ENCODE measurements at places on chromosomes 5 and 9.

- no peak for DNase-seq
These were observed 25.2 kb downstream of the MAP3K1 start for GRCh38 chr5:56840597-56840996.

GRCh38 chr5:178115136-178115813 is 1.9 kb downstream of the N4BP3 start:
- DNase-seq, result no peak

DNA sequence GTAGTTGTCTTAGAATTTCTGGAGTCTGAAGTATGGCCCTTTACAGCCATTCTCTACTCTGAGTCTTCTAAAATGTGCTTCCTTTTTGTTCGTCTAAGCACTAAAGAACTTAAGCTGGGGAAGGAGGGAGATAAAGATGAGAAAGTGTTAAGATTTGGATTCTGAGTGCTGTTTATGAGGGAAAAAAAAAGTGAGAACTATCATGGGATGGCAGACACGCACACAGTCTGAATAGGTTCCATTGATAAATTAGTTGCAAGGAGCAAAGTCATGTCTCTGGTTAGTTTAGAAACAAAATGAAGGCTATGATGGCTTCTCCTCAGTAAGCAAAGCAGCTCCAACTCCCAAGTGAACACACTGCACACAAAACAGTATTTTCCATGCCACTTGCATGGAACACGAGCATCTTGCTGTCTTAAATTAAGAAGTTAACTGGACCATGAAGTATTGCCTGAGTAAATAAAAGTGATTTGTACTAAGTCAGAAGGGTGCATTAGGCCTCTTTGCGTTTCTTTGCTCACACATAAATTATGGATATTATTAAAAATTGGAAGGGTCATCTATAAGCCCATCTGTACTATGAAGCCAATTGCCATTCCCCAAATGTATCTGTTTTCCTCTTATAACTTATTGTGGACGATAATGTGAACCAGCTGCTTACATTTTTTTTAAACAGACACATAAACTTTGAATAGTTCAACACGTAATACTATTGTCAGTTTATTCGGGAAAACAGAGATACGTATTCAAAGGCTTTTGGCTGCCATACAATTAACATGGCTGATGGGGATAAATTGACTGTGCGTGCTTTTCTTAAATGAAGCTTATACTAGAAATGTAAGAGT is 199.3 kb downstream of the SGCD start:
- DNase-seq, result no peak

- DNase-seq, result peak; percentile 90
These were observed 4.0 kb upstream of the CDK5RAP2 start for GRCh38 chr9:120583958-120584369.

GRCh38 chr9:133452562-133452961 is 7.2 kb upstream of the CACFD1 start:
- DNase-seq, result no peak

DNA sequence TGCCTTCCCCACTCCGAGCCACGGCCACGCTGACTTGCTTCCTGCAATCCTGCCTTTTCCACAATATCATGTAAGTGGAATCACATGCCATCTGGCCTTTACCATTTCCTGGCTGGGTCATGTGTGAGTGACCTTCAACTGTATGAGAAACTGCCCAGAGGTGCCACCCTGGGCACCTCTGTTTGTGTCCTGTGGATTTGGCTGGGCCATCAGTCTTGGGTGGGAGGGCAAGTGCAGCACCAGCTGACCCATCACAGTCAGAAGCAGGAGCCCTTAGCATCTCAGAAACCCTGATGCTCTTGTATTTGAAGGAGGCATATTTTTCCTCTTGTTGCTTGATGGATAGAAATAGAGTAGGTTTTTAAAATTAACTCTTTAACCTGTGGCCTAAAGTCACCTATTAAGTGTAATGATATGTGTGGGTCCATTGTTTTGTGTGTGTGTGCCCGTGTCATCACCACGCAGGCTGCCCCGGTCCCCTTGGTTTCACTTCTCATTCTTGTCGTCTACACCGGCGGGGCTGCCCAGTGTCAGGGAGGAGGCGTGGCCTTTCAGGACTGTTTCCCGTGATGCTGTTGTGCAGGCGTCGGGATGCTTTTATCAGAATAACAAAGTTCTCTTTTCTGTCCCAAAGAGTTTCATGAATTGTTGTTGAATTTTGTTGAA is 52.1 kb upstream of the CACNA1B start:
- DNase-seq, result no peak

- no peak for DNase-seq
These were observed 589 bp downstream of the RIC1 start for GRCh38 chr9:5629312-5630080.

DNA sequence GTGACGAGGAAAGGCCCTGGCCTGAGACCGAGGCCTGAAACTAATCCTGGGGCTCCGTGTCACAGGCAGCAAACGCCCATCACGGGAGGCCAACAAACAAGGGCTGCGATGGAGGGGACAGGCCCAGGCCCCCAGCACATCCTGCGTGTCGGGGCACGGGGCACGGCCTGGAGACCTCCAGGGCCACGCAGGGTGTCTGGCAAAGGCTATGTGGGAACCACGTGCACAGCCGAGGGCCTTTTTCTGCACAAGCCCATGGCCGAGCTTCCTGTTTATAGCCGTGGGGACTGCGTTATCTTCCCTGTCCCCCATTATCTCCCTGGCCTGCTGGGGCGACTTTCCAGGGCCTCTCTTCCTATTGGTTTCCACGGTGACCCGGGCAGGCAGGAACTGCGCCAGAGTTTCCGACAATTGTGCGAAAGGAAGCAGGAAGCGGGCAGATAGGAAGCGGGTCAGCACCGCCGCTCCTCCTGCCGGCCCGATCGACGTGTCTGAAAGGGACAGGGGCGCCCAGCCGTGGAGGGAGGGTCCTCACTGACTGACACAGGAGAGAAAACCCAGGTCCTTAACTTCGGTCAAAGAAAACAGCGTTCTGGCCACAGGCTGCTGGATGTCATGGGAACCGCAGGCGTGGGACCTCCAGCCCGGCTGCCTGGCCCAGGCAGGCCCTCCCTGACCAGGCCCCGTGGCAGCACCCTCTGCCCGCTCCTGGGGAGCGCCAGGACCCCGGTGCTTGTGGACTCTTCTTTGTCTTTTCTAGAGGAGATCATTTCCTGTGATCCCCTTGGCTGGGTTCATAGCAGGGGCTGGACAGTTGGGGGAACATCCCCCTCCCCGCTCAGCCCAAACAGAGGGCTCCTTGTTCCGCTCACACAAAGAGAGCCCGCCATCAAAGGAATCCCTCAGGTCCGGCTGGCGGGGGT is 29.1 kb upstream of the SEC16A start:
- peak; percentile 64 for DNase-seq

- DNase-seq, result no peak
These were observed 294.2 kb upstream of the PTGER4 start for GRCh38 chr5:40385544-40385943.

DNA sequence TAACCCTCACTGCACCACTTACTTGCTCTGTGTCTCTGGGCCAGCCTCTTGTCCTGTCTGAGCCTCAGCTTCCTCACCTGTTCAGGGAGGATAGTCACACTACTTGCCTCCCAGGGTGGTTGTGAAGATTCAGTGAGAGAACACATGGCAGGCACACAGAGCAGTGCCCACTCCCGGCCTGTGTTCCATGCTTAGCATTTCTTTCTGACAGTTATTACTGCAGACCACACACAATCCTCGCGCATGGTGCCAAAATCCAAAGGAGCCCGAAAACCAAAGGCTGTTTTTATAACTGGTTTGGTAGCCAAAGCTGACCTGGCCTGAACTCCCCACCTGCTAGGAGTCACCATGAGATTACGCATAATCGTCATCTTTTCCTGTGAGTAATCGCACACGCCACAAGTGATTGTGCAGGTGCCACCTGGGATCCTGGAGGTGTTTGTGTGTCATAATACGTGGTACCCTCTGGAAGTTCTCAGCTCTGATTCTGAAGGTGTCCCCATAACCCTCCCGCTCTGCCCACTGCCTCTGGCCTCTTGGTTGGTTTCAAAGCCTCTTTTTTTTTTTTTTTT is 84.6 kb upstream of the FBXW11 start:
- DNase-seq, result no peak

- no peak for DNase-seq
These were observed 193.4 kb upstream of the GAS1 start for GRCh38 chr9:87140605-87141109.

Measured in CMK (cell line).